ENCODE measurements at places on chromosomes 11 and 22.

- DNase-seq: no peak
Observed at GRCh38 chr11:79007771-79008402, 432.9 kb downstream of the TENM4 start.

DNA sequence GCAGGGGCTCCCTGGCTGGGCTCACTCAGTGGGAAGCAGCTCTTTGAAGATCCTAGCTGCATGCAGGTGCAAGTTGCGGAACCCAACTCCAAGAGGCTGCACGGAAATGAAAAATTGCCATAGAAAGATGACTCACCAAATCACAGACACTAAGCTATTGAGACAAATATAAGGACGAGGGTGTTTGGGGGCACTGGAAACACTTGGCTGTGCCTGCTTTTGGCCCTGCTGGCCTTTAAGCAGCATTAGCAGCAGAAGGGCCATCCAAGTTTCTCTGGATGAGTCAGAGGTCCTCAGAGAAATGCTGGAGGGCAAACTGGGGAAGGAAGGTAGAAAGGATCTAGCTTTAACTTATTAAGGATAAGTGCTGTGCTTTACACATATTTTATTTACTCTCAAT, 282.3 kb downstream of the KIRREL3 start:
- no peak for DNase-seq

DNA sequence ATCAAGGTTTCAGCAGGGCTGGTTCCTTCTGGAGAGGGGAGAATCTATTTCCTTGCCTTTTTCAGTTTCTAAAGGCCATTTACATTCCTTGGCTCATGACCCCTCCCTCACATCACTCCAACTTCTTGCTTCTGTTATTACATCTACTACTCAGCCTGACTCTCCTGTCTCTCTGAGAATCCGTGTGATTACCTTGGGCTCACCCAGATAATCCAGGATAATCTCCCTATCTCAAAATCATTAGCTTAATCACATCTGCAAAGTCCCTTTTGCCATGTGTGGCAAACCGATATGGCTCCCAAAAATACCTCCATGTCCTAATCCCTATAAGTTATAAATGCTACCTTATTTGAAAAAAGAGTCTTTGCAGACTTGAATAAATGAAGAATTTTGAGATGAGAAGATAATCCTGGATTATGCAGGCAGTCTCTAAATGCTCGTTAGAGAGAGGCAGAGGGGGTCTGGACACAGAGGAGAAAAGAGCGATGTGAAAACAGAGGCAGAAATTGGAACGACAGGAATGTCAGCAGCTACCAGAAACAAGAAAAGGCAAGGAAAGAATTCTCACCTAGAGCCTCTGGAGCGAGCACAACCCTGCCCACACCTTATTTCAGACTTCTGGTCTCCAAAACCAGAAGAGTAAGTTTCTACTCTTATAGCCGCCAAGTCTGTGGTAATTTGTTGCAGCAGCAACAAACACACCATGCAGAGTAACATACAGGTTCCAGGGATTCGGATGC, 23.6 kb upstream of the ARHGAP32 start:
- DNase-seq: no peak

DNA sequence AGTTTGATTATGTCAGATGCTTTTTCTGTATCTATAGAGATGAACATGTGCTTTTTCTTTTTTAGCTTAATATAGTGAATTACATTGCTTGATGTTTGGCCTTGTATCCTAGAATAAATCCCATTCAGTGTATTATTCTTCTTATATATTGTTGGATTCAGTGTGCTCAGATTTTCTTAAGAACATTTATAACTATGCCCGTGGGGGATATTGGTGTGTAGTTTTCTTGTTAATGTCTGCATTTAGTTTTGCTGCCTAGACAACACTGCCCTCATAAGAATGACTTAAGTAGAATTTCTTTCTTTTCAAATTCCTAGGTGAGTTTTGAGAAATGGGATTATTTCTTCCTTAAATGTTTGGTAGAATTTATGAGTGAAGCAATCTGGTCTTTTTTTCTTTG, 98.5 kb downstream of the TMEM135 start:
- DNase-seq: no peak

GRCh38 chr22:50522806-50523438, 2.5 kb downstream of the SCO2 start:
- DNase-seq: no peak

DNA sequence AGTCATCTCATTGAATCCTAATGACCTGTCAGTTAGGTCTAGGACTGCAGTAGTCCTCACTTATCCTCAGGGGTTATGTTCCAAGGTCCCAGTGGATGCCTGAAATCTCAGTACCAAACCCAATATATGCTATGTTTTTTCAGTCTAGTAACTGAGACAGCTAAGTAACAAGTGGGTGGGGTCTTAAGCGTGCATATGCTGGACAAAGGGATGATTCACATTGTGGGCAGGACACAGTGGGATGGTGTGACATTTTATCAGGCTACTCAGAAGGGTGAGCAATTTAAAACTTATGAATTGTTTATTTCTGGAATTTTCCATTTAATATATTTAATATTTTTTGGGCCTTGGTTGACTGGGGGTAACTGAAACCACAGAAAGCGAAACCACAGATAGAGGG, 29.0 kb downstream of the DDX10 start:
- no peak for DNase-seq

DNA sequence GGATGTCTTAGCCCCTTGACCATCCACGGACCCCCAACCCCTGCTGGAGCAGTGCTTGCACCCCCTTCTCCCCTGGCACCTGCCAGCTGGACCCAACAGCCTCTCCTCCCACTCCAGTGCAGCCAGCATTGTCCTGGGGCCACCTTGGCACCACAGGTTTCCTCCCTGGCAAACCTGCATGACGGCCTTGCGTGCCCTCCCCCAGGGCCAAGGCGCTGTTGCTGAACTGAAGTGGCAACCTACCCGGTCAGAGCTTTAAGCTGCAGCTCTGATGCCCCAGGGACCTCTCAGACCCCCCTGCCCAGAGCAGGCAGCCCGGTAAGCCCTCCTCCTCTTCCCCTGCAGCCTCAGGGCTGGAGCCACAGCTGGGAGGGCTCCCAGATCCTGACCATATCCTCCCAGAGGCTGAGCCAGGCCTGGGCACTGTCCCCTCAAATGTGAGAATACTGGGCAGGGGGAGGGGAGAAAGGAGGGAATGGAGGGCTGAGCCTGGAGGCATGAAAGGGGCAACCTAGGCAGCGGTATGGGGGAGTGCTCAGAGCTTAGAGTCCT, 1.8 kb upstream of the LRRC75B start:
- no peak for DNase-seq

DNA sequence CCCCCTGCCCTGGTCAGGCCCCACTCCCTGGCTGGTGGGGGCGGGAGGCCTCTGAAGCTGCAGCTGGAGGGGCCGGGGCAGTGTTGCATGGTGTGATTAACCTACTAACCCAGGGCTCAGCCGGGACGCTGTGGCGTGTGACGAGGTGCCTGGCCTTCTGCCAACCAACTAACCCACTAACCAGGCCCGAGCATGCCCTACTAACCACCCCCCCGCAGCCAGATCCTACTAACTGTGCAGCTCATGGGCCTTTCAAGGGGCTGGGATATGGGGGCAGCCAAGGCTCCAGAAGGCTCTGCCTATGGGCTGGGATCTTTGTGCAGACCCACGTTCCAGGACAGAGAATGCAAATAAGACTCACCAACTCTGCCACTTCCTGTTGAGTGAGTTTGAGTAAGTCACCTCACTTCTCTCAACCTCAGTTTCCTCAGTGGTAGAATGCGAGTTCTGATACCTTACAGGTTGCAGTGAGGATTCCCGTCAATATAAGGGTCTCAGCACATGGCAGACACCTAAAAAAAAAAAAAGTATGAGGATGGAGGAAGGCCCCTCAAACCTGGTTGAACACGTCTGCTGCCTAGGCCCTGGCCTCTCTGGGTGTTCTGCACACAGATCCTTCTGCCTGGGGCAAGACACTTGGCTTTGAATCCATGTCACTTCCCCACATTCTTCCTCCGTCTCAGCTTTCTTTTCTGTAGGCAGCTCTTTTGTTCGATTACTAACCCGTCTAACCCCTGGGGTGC, 14.1 kb downstream of the MIAT start:
- DNase-seq: no peak

- no peak for DNase-seq
Observed at GRCh38 chr11:68695531-68695930, 11.2 kb downstream of the GAL start.

DNA sequence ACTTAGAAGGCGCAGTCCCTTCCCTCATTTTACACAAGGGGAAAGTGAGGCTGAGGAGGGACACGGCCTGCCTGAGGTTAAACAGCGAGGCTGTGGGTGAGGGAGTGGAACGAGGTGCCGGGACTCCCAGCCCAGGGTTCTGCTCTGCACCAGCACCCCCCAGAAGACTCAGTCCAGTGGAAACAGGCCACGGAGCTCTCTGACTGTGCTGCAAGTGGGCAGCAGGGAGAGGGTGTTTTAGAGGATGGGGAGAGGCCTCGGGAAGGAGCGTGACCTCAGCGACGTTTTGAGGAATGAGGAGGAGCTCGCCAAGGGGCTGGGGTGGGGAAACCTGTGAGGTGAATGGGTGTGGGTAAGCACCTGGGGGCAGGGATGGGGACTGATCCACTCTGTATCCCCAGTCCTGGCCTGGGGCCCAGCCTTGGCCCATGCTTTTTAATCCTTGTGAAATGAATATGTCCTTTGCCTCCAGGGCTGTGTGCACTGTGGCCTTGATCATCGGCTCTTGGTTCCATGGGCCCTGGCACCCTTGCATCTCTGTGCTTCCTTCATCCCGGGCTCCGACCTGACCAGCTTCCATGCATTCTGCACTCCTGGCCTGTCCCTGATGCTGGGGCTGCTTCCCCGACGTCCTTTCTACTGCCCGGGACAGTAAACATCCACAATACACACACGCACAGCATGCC, 44.2 kb downstream of the SHISAL1 start:
- no peak for DNase-seq

DNA sequence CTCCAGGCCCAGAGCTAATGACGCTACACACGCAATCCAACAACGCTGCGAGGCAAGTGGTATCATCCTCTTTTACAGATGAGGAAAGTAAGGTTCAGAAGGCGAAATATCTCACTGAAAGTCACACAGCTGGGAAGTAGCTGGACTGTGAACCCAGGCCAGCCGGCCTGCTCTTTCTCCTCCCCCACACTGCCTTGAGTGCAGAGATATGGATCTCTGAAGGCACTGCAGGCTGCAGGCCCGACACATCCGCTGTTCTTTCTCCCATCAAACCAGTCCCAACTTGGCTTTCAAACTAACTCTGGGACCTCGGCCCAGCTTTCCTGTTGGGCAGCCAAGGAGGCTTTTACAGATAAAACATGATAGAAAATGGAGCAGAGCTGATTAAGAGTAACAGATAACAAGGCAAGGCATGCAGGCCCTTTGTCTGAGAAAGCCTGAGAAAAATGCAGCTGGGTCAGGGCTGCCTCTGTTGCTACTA, 64.0 kb upstream of the PTPRJ start:
- no peak for DNase-seq

DNA sequence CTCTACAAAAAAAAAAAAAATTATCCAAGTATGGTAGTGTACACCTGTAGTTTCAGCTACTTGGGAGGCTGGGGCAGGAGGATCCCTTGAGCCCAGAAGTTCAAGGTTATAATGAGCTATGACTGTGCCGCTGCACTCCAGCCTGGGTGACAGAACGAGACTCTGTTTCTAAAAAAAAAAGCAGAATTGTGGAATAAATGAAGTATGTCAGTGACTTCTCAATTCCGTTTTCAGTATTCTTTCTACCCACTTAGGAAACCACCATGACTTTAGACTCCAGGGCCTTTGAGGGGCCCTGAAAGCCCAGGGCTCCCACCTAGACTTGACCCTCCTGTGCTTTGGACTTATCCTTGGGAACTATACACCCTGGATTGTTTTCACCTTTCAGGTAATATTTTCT, 6.5 kb upstream of the NUP160 start:
- DNase-seq: no peak

DNA sequence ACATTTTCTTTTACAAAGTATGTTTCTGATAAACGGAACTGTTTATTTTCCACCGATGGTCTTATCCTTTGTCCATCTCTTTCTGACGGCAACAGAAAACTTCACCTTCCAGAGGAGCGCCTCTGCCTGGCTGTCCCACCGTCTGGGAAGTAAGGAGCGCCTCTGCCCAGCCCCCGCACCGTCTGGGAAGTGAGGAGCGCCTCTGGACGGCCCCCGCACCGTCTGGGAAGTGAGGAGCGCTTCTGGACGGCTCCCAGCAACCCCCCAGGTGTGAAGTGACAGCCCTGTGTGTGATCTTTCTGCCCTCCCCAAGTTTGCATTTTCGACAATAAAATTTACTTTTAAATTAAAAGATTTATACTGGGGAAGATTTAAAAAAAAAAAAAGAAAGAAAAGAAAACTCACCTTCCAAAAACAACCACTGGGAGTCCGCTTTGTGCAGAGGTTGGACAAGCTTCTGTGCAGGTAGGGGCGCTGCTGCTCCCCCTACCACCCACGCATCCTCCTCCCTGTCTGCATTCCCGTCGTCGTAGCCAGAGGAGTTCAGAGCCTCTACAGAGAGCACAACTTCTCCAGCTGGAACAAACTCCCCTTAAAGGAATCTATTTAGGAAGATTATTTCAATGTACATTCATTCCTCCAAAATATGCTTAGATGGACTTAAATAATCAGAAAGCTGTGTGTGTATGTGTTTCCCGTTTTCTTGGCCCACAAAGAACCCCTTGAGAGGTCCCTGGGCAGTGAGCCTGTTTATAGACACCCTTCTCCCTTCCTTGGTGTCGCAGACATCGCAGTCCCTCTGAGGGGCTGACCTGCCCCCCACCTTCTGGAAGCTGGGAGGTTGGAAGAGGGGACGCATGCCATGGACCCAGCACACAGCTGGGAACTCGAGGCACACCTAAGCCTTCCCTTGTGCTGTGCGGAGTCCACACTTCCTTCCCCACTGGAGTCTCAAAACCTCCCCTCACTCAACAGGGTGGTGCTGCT, 849 bp upstream of the APOBEC3B start:
- no peak for DNase-seq

DNA sequence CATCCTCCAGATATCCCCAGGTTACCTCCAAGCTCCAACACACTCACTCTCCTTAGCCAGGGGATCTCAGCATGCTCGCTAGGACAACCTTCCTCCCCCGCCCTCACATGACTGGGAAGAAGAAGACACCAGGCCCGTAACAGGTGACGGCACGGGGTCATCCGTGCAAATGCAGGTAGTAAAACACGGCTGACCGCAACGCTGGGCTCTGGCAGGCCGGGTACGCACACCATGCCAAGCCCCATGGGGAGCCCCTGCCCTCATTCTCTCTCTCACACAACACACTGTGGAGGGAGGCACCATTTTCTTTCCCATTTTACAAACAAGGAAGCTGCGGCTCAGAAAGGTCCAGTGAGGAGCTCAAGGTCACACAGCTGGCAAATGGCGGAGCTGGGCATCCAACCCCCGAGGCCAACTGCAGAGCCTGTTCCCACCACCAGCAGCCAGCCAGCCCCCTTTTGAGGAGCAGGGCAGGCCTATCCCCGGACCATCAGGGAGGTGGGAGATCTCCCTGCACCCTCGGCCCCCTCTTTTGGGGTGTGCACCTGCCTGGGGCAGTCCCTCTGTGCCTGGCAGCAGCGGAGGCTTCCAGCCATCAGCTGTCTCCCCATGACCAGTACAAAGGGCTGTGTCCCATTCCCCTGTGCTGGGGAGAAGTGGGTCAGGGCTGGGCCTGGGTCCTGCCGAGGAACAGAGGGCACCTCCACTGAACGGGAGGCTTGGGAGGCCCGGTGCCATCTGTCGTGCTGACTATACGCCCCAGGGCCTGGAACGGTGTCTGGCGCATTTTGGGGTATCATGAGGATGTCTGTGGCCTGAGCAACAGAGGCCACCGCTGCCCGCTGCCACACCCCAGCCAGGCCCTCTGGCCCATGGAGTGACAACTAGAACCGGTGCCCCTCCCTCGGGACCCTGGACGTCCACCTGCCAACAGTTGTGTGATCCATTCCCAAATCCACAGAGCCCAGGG, 280.9 kb downstream of the CTTN start:
- no peak for DNase-seq

- DNase-seq: no peak
Observed at GRCh38 chr11:22084056-22084455, 108.8 kb upstream of the ANO5 start.

Data from SJSA1 (cell line).